ENCODE measurements at places on chromosomes 6 and 20.

- no peak for ATAC-seq
Measured at GRCh38 chr20:44633872-44634600, 17.5 kb downstream of the ADA start.

- ATAC-seq = no peak
Measured at GRCh38 chr6:25642667-25643328, 9.2 kb upstream of the SCGN start.

DNA sequence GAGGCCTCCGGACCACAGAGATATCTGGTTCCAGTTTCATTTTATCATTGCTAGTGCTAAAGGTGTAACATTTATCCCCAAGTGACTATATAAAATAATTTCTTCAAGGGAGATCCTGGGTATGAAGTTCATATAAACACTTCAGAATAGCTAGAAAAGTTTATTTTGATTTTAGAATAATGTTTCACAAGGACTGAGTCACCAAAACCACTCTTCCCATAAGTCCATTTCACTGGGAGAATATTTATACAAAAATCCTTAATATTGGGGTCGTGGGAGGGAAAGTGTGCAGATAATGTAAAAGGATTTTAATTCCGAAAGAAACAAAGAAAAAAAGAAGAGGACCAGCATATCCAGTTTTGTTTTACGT lies 128.1 kb downstream of the ISM1 start:
- no peak for ATAC-seq

DNA sequence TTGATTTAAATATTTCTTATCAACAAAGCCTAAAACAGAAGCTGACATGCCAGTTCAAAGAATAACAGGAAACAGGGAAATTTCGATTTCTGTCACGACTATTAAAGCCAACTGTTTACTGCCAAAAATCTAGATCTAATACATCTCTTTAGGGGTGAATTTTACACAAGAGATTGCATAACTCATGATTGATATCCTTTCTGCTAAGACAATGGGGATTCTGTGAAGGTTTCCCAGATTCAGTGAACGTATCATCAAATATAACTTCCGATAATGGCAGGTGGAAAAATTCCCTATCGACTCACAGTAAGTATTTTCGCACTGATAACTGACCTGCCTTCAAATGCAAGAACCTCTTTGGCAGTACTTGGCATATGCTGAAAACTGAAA lies 42.9 kb downstream of the NHSL1 start:
- no peak for ATAC-seq

GRCh38 chr6:160238278-160238711 lies 20.3 kb downstream of the SLC22A2 start:
- no peak for ATAC-seq

All from gastroesophageal sphincter (tissue), 4 donors.